GM06990 (cell line): ENCODE measurements at places on chromosomes 1 and 21.

- DNase-seq = no peak
Observed at GRCh38 chr1:219313961-219314360, 140.3 kb downstream of the LYPLAL1 start.

DNA sequence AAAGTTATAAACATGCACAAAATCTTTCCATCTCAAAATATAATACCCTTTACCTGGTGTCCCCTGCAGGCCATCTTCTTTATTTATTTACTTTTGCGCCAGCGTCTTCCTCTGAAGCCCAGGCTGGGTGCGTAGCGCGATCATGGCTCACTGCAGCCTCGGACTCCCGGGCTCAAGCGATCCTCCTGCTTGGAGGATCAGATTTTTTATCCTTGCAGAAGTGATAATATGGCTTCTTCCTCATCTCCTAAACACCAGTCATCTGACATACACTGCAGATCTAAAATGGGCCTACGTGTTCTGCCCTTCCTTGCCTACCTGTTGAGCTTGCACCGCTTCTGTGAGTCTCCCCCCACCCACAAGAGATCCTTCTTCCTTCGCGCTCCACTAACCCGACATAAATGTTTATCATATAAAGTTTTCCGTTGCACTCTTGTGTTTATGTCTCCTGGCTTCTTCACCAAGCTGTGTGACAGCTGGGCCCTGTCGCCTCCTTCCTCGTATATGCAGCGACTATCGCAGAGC, 506 bp upstream of the SRP9 start:
- no peak for DNase-seq

DNA sequence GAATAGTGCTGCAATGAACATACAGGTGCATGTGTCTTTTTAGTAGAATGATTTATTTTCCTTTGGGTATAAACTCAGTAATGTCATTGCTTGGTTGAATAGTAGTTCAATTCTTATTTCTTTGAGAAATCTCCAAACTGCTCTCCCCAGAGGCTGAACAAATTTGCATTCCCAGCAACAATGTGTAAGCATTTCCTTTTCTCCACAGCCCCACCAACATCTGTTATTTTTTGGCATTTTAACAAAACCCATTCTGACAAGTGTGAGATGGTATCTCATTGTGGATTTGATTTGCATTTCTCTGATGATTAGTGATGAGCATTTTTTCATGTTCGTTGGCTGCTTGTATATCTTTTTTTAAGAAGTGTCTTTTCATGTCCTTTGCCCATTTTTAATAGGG, 21.9 kb upstream of the EEIG2 start:
- no peak for DNase-seq

- DNase-seq = no peak
Observed at GRCh38 chr1:168101336-168101735, 35.4 kb downstream of the GPR161 start.

- no peak for DNase-seq
Observed at GRCh38 chr1:18877282-18877681, 17.8 kb upstream of the TAS1R2 start.

DNA sequence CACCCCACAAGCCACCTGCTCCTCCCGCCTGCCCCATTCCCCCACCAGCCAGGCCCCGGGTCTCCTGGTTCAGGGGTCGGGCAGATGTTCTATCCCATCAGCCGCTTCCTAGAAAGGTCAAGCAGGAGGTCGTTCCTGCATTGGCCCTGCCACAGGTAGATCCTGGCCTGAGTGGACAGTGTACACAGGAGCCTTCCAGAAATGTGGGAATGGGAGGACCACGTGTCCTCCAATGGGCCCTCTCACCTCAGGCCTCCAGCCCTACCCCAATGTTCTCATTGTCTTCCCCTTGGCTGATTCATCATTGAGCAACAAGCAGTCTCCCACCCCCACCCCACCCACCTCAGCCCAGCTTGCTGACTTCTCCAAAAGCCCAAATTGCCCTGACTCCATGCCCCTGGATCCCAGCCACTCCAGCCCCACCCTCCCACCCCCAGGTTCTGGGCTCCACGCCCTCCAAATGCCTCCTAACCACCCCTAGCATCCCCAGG, 2.1 kb downstream of the S100A16 start:
- DNase-seq = no peak

GRCh38 chr1:87437663-87438295, 109.1 kb downstream of the LMO4 start:
- no peak for DNase-seq

- DNase-seq = no peak
Observed at GRCh38 chr1:107789817-107790524, 175.0 kb downstream of the VAV3 start.

- DNase-seq = no peak
Observed at GRCh38 chr1:208450958-208451357, 206.8 kb upstream of the PLXNA2 start.

GRCh38 chr1:198662821-198663220, 24.0 kb downstream of the PTPRC start:
- no peak for DNase-seq

DNA sequence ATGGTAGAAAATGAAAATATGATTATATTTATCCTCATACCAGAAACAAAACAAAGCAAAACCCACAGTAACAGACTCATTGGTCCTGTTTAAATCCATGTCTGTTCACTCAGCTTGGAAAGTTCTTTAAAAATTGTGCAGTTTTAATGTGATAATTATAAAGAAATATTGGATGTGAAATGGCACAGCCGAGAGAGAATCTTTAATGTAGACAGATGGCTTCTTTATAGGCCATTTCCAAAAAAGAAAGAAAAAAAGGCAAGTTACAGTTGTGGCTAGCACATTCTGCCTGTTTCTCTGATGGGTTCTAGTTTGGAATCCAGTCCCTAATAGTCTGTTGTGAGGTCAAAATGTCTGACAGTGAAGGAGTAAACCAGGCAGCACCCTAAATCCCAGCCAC, 62.0 kb downstream of the SH3BGR start:
- no peak for DNase-seq

- DNase-seq = no peak
Observed at GRCh38 chr1:59738152-59738551, 76.6 kb upstream of the HOOK1 start.
